ENCODE measurements at places on chromosomes 1 and 21.

GRCh38 chr1:89734442-89734841, 86.4 kb upstream of the LRRC8D start:
- no peak for DNase-seq

GRCh38 chr1:234607109-234608024, 2.6 kb downstream of the IRF2BP2 start:
- DNase-seq = peak; percentile 69

DNA sequence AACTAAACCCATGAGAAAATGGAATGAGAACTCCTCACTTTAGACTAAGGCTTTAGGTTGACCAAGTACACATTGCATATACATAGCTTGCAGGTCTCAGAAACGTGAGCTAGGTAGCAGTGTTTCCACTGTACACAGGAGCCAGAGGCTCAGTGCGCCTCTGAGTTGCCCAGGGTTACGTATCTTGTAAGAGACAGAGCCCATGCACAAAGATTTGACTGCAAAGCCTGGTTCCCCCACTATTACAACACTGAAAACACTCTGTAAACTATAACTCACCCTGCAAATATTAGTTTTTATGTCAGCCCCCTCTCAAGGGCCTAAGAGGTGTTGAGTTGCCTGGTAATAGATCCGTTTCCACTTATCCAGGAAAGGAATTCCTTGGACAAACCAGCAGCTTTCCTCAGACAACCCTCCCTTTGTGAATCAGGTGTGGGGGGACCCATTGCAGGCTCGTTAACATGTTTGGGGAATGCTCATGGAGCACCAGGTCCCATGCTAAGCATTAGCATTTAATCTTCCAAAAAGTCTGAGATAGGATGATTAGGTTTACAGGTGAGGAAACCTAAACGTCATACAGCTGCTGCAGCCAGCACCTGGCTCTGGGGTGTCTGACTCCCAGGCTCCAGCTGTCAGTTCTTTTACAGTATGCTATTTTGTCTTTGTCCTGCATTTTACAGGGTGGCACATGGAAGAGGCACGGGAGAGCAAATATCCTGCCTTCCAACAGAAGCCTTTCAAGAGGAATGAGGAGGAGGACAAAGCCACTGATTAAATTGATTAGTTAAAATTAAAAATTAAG, 25.7 kb downstream of the TENT5C start:
- no peak for DNase-seq

GRCh38 chr1:48495911-48496310, 23.9 kb upstream of the SPATA6 start:
- DNase-seq = no peak

DNA sequence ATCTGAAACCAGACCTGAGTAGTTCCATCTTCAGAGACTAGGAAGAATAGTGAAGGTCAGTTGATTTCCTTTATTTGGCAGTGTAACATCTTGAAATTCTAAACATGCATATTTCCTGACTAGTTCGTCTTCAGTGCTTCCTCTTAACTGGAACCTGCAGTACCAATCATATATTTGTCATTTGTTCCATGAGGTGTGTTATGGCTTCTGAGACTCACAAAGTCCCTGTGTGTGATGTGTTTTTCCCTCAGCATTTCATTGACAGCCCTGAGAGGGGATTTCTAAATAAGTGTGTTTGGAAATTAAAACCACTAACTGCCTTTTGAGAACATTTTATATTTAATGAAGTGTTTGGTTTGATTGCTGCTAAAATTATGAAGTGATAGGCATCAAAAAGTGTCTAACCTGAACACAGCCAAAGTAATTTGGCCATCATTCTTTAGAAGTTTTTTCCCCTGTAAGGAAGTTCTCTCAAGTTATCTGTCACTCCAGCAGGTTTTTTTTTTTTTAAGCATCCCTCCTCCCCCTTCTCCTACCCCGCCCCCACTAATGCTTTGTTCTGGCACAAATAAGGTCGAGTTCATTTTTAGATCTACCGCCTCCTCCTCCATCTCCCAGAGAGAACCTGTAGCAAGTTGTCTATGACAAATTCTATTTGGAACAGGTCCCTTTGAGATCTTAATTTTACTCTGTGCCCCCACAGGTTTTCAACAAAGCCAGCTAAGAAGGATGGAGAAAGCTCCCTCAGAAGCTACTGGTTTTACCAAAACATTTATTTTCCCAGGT, 61.4 kb downstream of the TMEM200B start:
- DNase-seq = no peak

DNA sequence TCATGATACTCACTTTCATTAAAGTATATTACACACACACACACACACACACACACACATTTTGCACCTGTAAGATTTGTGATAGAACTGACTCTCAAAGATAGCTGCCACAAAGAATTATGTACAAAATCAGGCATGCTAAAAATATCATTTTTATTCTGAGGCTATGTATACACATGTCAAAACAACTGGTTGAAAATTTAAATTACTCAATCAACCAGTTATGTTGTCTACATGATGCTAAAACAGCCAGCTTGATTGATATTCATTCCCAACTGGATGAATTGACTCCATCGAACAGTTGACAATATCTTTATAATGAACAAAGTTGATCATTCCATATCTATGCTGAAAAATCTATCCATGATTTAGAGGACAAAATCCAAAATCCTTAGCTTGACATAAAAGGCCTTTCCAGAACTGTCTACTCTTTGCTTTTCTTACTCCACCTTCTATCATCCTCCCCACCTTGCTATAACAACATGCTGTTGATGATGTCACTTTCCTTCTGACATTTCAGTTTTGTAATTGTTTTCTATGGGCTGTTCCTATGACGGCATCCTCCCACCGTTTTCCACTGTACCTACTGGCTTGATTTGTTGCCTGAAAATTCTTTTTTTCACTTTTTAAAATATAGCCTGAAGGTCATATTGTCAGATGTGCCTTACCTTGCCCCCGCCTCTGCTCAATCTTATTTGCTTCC, 321.5 kb upstream of the OLFM3 start:
- DNase-seq = no peak

DNA sequence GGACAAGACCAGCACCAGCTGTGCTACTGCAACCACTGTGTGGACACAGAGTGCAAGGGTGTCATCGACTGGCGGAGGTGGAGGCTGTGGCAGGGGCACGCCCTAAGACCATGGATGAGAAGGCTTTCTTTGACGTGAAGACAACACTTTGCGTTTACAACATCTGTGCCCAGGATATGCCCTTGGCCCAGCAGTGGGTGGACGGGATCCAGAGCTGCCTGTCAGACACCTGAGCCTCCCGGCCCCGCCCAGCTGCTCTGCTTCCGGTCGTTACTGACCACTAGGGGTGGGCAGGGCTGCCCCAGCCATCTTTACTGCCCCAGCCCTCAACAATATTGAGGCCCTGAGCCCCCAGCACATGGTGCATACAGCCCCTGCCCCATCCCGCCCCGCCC, 21.4 kb upstream of the NPPB start:
- no peak for DNase-seq

DNA sequence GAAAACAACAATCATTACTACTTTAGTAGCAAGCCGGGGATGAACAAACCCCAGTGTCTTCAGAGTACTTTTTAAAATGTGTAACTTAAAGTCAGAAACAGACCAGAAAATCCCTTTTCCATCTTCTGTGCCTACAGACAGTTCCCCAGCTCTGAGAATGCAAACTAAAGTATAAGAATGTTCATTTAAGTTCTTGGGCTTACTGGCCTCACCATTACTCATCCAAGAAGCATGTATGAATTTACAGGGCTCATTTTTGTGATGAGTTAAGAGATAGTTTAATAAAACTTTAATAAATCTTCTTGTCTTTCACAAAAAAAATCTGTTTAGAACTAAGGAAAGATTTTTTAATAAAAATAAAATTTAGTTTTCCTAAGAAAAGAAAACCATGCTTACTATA, 4.6 kb downstream of the LPGAT1 start:
- no peak for DNase-seq

DNA sequence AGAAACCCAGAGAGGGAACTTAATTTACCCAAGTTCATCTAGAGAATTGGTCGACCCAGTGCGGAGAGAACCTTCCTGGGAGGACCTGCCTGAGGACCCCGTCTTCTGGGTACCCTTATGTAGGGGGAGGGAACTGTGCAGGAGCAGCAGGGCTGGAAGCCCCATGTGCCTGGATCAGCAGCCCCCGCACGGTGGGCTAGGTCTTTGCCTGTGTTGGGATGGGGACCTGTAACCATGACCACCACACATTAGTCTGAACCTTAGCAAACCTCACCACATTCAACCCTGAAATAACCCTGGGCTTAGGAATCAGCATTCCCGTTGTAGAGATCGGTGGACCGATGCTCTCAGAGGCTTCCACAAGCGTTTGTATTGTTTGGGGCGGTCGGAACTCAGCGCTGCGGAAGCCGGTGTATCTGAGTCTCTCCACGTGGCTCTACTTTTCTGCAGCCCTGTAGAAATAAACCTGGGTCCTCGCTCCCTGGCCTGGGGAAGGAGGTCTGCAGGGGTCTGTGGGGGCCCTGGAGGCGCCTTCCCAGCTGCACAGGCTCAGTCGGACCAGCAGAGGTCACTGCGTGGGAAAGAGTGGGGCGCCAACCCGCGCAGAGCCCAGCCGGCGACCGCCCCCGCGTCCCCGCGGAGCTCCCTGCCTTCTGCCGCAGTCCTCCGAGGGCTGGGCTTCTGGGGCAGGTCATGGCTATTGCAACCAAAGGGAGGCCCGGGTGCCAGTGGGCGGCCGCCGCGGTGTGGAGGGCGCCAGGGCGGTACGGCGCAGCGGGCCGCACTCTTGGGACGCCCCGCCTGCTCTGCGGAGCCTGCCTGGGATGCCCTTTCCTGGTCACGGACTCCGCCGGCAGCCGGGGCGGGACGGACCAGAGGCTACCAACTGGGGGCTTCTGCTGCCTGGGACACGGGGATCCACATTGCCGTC, 36.2 kb upstream of the KCNA10 start:
- DNase-seq = peak; percentile 75

- peak; percentile 53 for DNase-seq
Observed at GRCh38 chr1:24454673-24455072, 39.1 kb downstream of the NIPAL3 start.

DNA sequence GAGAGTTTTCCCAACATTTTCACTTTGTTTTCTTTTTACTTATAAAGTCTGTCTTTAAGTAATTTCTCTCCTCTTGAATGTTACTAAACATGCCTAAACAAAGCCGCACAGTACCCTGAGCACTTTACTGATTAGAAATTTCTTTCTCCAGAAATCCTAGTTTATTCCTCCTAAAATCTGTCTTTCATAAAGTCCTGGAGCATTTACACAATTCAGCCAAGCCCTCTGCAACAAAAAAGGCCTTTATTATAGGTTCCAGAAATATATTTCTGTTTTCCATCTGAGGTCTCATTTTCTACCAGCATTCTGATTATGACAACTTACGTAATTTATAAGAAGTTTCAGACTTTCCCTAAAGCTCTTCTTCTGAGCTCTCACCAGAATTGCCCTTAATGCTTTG, 549.5 kb upstream of the OLFM3 start:
- no peak for DNase-seq

DNA sequence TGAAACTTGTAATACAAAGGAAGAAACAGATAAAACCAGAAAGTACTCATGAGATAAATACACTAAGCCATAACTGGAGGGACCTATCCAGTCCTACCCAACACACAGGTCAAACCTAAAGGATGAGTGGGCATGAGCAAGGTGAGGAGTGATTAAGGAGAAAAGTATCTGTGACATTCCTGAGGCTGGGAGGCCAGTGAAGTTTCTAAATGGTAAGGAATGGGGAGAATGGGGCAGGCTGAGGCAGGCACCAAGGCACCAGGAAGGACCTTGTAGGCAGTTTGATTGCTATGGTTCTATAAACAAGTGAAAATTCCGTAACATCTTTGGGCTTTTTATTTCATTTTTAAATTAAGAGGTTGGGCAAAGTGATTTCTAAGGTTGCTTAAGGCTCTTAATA, 10.4 kb downstream of the DDX59 start:
- DNase-seq = no peak

DNA sequence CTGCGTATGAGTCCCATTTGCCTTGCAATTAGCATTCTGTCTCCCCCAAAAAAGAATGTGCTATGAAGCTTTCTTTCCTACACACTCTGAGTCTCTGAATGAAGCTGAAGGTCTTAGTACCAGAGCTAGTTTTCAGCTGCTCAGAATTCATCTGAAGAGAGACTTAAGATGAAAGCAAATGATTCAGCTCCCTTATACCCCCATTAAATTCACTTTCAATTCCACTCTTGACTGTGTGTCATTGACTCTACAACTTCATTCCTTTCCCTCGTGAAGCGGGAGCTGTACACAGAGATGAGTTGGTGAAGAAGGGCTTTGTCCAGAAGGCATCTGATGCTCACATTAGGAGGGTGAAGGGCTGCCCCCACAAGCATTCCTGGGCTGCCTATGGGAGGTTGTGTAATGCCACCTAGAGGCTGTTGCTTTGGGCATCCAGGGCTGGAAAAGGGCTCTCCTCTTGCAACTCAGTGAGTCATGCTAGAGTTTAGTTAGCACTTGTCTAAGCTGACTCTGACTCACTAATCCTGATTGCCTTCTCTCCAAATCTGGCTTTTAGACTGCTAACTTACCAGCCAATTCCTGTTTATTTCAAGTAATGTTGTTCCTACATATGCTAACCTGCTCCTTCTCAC, 1.8 kb downstream of the SPRR1B start:
- peak; percentile 36 for DNase-seq

Data from suppressor macrophage (primary cell).